Activated T-helper 2 cell treated with anti-CD3 and anti-CD28 coated beads, Interferon-gamma antibody, Interleukin-2, Interleukin-4, amounts not matched to agents 10 μg/mL and 5 μg/mL and 100 μg/mL, durations not matched to agents 14 hours and 24 hours and 36 hours (primary cell): ENCODE measurements at places on chromosomes 5 and 9.
A peak's percentile ranks its signal among the peaks of the same experiment; 100 is the strongest.

DNA sequence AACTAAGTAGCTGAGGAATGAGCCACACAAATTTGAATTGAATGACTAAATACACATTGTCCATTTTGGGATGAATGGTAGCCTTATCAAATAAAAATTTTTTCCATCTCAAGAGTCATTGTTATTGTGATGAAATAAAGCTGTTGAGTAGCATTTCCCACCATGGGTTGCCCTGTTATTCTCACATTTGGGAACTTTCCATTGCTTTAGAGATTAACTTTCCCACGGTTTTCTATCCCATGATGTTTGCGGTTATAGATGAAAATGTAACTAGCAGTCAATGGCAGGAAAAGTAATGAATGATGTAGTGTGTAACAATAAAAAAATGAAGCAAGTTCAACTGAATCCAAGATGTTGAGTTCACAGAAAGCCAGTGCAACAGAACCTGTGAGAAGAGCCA lies 59.9 kb upstream of the PLPP1 start:
- H3K36me3 ChIP-seq, result peaks cover 21% of the 10 kb centered on the region
- no peaks in the 10 kb centered on the region for H3K27me3 ChIP-seq
- no peak overlapping the region for H3K4me3 ChIP-seq
- no peak for DNase-seq
- peak overlapping the region; percentile 60 for H3K27ac ChIP-seq
- H3K4me1 ChIP-seq, result peaks cover 63% of the 10 kb centered on the region

DNA sequence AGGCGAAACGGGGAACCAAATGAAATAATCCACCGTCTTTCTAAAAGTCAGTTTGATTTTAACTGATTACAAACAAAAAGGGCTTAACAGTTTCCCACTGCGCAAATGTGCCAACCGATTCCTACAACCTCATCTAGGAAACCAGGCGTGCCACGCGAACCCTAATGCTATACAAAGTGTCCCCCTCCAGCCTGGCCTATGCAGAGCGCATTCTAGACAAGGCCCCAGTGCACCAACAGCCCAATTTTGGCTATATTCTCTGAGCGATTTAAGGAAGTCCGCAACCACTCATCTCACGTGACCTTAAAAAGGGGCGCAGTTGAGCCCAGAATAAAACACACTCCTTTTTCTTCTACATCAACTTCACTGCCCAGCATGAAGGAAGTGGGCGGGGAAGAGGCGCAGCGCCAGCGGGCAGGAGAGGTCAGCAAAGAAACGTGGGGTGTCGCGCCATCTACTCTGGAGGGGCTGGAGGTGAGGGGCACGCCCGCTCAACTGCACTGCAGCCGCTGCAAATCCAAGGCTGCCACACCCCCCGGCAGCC lies 779 bp downstream of the FAM13B start:
- no peaks in the 10 kb centered on the region for H3K27me3 ChIP-seq
- peak overlapping the region; percentile 99 for H3K27ac ChIP-seq
- peaks cover 35% of the 10 kb centered on the region for H3K36me3 ChIP-seq
- H3K4me3 ChIP-seq, result peak overlapping the region; percentile 99
- no peak for DNase-seq

GRCh38 chr9:124558777-124559470 lies 51.7 kb upstream of the NR5A1 start:
- H3K27ac ChIP-seq, result no peak overlapping the region
- peaks cover 9% of the 10 kb centered on the region for H3K27me3 ChIP-seq
- DNase-seq, result no peak
- H3K36me3 ChIP-seq, result no peaks in the 10 kb centered on the region
- no peak overlapping the region for H3K4me3 ChIP-seq

DNA sequence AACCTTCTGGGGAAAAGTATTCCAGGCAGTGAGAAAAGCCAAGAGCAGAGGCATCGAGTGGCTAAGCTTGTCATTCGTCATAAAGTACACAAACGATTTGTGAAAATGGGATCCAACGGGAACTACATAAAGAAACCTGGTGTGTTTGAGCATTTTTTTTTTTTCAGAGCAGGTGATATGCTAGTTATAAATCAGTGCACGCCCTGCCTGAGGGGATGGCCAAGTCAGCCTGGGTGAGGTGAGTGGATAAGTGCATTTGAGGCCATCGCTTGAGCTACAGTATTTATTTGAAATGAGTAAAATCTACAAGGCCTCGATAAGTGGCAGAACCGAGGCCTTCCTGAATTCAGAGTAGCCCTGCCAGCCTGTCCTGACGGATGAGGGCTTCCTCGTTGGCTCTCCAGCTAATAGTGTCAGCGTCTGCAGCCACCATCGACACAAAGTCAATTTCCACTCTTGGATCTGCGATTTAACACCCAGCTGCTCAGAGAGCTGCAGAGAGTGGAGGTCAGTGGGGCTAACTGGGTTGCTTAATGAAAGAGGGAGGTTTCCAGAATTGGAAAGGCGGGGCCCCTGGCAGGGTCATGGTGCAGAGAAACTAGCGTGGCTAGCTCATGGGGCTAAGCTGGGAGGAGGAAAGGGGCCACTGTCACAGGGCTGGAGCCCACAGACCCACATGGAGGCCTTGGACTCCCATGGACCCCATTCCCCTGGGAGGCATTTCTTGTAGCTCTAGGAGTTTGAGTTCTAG lies 27.3 kb downstream of the PPARGC1B start:
- no peak for DNase-seq
- H3K4me3 ChIP-seq, result no peak overlapping the region
- H3K4me1 ChIP-seq, result peaks cover 4% of the 10 kb centered on the region
- H3K27ac ChIP-seq, result no peak overlapping the region
- H3K36me3 ChIP-seq, result no peaks in the 10 kb centered on the region

GRCh38 chr9:75071530-75072122 lies 16.3 kb downstream of the NMRK1 start:
- peak; percentile 14 for DNase-seq
- H3K4me3 ChIP-seq, result no peak overlapping the region
- H3K27ac ChIP-seq, result peak overlapping the region; percentile 55
- H3K27me3 ChIP-seq, result no peaks in the 10 kb centered on the region
- peaks cover 24% of the 10 kb centered on the region for H3K4me1 ChIP-seq
- H3K36me3 ChIP-seq, result peaks cover 8% of the 10 kb centered on the region

DNA sequence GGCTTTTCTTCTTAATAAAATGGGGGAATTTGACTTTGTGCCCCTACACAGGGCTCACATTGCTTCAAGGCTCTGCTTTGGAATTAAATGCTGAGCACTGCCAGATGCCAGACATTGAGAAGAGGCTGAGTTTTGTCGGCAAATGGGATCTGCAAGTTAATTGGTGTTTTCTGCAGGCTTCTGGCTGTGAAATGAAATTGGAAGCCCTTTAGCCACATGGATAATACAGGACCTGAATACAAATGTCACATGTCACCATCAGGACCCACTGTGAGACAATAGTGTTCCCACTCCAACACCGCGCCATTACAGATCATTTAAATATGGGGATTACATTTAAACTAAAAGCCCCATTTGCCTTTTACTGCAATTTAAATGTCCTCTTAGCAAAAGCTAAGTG lies 164.4 kb downstream of the ZSWIM6 start:
- DNase-seq, result no peak
- H3K36me3 ChIP-seq, result peaks cover 5% of the 10 kb centered on the region
- H3K4me3 ChIP-seq, result no peak overlapping the region
- H3K27me3 ChIP-seq, result no peaks in the 10 kb centered on the region
- H3K27ac ChIP-seq, result no peak overlapping the region
- H3K4me1 ChIP-seq, result no peaks in the 10 kb centered on the region

DNA sequence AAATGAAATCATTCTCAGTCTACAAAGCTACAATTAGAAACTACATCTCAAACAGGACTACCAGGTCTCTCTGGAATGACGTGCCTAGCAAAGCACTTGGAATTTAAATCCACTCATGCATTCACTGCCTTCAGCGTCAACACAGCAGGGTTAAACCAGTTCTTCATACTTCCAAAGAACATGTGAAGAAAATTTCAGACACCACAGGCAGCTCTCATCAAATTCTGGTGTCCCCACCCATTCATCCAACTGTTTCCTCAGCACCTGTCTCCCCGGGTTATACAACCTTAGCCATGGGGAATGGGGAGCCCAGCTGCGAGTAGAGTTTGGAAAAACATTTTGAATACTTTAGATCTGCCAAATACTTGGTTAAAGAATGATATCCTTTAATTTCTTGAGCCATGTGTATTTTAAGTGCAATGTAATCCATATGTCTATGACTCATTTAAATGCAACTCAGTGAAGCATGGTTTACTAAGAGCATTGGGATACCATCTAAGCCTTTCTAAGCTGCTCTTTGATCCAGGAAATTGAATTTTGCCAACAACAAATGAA lies 17.5 kb downstream of the ADAM19 start:
- DNase-seq, result no peak
- H3K4me3 ChIP-seq, result no peak overlapping the region
- peaks cover 71% of the 10 kb centered on the region for H3K4me1 ChIP-seq
- no peaks in the 10 kb centered on the region for H3K27me3 ChIP-seq
- no peak overlapping the region for H3K27ac ChIP-seq
- peaks cover 91% of the 10 kb centered on the region for H3K36me3 ChIP-seq

- no peaks in the 10 kb centered on the region for H3K27me3 ChIP-seq
- no peak for DNase-seq
Measured at GRCh38 chr9:75930730-75931321, 40.4 kb downstream of the PCSK5 start.

- no peaks in the 10 kb centered on the region for H3K36me3 ChIP-seq
- H3K4me1 ChIP-seq, result no peaks in the 10 kb centered on the region
Measured at GRCh38 chr5:120624021-120624563, 160.0 kb downstream of the PRR16 start.

GRCh38 chr9:124163760-124164255 lies 93.9 kb upstream of the NEK6 start:
- no peaks in the 10 kb centered on the region for H3K4me1 ChIP-seq
- peaks cover 47% of the 10 kb centered on the region for H3K27me3 ChIP-seq
- H3K36me3 ChIP-seq, result no peaks in the 10 kb centered on the region
- no peak overlapping the region for H3K4me3 ChIP-seq
- no peak for DNase-seq
- no peak overlapping the region for H3K27ac ChIP-seq

DNA sequence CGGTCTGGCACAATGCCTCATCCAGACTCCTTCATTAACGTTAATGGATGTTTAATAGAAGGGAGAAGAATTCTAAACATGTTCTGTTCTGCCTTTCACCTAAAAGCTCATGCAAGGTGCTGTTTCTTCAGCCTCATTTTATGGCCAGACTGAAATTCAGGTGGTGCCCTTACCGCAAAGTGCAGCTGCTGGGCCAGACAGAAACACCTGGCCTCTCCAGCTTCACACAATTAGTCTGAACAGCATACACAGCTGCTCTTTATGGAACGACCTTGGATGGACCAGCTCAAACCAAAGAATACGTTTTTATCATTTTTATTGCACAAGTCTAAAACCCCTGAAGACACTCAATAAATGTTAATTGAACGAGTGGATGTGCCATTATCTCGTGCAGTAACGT lies 4.6 kb downstream of the SNCAIP start:
- no peak for DNase-seq
- peaks cover 28% of the 10 kb centered on the region for H3K27me3 ChIP-seq
- no peaks in the 10 kb centered on the region for H3K36me3 ChIP-seq
- H3K4me1 ChIP-seq, result peaks cover 2% of the 10 kb centered on the region
- H3K27ac ChIP-seq, result no peak overlapping the region
- no peak overlapping the region for H3K4me3 ChIP-seq

- no peaks in the 10 kb centered on the region for H3K4me1 ChIP-seq
- no peaks in the 10 kb centered on the region for H3K27me3 ChIP-seq
- peaks cover 6% of the 10 kb centered on the region for H3K36me3 ChIP-seq
- no peak overlapping the region for H3K27ac ChIP-seq
Measured at GRCh38 chr5:94031631-94032030, 290.2 kb upstream of the POU5F2 start.

GRCh38 chr5:93577854-93578812 lies 2.9 kb downstream of the NR2F1-AS1 start:
- H3K27me3 ChIP-seq, result peaks cover 67% of the 10 kb centered on the region
- peaks cover 8% of the 10 kb centered on the region for H3K4me1 ChIP-seq
- no peak overlapping the region for H3K27ac ChIP-seq
- no peak for DNase-seq

GRCh38 chr5:32612134-32612888 lies 27.0 kb downstream of the SUB1 start:
- H3K36me3 ChIP-seq, result peaks cover 26% of the 10 kb centered on the region
- DNase-seq, result no peak
- no peak overlapping the region for H3K4me3 ChIP-seq
- H3K27ac ChIP-seq, result no peak overlapping the region
- H3K4me1 ChIP-seq, result peaks cover 5% of the 10 kb centered on the region
- H3K27me3 ChIP-seq, result no peaks in the 10 kb centered on the region

DNA sequence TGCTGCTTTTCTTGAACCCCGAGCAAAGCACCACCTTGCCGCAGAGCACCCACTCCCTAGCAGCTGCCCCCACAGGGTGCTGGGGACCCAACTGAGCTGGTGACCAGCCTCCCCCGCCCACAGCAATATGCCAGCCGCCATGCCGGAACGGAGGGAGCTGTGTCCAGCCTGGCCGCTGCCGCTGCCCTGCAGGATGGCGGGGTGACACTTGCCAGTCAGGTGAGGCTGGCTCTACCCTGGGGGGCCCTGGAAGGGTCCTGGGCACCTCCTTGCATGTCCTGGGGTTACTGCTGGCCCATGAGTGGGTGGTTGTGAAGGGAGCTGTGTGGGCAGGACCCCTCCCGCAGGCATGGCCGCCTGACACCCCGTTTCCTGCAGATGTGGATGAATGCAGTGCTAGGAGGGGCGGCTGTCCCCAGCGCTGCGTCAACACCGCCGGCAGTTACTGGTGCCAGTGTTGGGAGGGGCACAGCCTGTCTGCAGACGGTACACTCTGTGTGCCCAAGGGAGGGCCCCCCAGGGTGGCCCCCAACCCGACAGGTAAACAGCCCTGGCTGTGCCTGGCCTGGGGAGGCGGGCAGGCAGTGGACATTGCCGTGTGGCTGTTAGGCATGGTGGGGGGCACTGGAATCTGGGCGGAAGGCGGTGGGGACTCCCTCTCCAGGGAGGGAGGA lies 7.2 kb downstream of the EGFL7 start:
- peaks cover 9% of the 10 kb centered on the region for H3K27me3 ChIP-seq
- no peaks in the 10 kb centered on the region for H3K36me3 ChIP-seq
- no peak overlapping the region for H3K27ac ChIP-seq
- no peak for DNase-seq

DNA sequence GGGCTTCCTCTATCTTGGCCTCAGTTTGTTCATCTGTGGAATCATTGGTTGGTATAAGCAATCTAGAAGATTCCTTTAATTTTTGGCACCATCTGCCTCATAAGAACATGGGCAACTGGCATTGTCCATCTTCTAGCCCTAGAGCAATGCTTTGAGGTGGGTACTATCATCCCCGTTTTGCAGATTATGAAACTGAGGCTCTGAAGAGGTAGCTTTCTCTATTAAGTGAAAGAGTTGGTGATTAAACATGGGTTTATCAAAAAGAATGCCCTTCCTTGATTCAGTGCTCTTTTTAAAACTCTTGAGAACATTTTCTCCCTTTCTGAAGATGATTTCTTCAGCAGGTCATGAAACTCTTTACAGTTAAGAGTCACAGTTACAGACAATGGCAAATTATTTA lies 42.4 kb upstream of the TGFBR1 start:
- DNase-seq, result no peak
- H3K4me1 ChIP-seq, result peaks cover 35% of the 10 kb centered on the region
- no peak overlapping the region for H3K4me3 ChIP-seq
- H3K27ac ChIP-seq, result no peak overlapping the region
- peaks cover 8% of the 10 kb centered on the region for H3K27me3 ChIP-seq
- H3K36me3 ChIP-seq, result no peaks in the 10 kb centered on the region
